ENCODE measurements at places on chromosomes 12 and 14. TPM values are rescaled to one million over a fixed set of nuclear protein-coding genes. Genes with fewer than 3 reads are reported as not detected.

FOXA1 gene
- 2.8 TPM for polyA plus RNA-seq

- no peak for DNase-seq
These were observed 13.6 kb upstream of the MLXIP start for GRCh38 chr12:122064780-122065588.

DNA sequence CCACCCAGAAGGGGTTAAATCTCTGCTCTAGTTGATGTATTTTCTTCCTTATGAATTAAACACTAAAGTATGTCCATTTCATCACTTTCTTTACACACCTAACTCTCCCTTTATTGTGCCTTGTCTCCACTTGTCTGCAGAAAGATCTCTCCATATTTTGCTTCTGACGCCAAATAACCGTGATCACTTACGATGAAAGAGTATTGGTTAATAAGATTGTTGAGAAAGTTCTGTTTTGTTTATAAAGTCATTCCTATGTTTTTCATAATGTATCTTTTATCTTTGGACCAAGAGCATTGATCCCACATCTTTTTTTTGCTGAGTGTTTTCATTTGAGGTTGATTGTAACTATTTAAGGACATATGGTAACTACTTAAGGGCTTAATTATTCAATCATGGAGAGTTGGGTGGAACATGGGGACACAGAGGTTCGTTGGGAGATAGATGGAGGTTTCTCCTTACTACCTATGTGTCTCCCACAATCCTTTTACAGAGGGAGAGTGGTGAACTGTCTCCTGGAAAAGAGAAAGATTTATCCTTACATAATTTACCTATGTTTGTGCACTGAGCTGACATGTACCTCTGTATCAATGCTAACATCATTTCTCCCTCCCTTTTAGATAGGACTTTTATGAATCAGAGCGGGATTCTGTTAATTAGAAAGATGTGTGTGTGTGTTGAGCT is 120.7 kb upstream of the SLC38A2 start:
- no peak for DNase-seq

DNA sequence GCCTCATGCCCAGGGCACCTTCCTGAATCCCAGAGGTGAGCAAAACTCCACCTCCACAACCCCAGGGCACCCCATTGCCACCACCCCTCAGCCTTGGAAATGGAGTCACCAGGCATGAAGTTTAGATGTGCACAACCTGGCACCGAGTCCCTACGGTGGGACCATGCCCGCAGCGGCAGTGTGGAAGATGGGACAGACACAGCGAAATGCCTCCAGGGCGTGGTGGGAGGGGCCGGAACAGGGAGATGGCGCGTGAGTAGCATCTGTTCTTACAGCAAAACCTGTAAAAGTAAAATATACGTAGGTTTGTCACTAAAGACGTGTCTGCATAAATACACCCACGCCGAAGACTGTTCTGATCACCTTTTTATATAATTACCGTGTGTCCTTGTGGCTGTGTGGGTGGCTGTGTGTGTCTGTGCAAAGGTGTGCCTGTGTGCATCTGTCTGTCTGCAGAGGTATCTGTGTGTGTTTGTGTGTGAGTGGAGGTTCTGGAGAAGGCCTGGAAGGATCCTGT is 17.4 kb upstream of the DEGS2 start:
- DNase-seq = no peak

Measured in right renal cortex interstitium (tissue), 3 donors.